ENCODE measurements at places on chromosomes 1 and 21.
A peak's percentile ranks its signal among the peaks of the same experiment; 100 is the strongest.

- DNase-seq: no peak
Observed at GRCh38 chr1:47732489-47732888, 264.7 kb downstream of the TRABD2B start.

DNA sequence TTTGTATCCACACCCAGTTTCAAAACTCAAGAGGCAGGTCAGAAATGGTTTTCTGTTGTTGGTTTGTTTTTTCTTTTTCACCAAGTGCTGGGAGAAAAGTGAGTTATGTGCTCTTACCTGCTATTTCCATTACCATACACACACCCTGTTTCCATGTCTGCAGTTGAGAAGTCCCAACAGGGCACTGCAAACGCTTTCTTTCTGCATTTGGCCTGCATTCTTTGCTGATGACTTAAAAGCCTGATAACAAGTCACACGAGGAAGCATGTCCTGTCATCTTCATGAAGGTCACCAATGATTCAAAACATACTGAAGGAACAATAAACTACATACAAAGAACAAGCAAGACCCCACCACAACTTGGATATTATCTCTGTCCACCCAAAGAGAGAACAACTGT lies 24.8 kb upstream of the KCNE1 start:
- DNase-seq: no peak

- no peak for DNase-seq
Observed at GRCh38 chr1:10539411-10540043, 64.8 kb downstream of the PEX14 start.

DNA sequence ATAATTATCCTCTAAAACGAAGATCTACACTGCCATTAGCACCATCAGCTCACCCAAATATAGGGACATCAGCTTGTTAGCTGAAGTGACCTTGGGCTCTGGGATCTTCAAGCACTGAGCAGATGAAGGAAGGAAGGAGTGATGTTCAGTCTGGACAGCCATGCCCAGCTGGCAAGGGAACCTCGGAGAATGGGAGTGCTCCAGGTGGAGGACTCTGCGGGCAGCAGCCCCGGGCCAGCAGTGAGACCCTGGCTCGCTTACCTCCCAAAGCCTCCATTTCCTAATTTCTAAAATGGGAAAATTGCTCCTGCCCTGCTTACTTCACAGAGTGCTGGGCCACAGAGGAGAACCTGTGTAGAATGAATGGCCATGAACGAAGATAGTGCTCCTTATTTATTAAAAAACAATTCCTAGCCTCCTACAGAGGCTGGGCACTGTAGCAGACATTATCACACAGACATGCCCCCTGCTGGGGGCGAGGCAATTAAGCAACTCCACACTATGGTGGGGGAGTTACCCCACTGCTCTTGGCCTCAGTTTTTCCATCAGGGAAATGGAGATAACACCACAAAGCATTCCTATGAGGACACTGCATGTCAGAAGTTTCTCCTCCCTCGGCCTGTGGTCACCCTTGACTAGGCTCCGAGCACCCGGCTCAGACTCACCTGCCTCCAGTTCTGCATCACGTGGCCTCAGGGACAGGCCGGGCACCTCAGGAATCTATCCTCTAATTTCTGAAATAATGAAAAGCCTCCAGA lies 117.6 kb downstream of the KCNN3 start:
- DNase-seq: no peak

GRCh38 chr1:55138823-55139222 lies 76.3 kb downstream of the USP24 start:
- DNase-seq: no peak

DNA sequence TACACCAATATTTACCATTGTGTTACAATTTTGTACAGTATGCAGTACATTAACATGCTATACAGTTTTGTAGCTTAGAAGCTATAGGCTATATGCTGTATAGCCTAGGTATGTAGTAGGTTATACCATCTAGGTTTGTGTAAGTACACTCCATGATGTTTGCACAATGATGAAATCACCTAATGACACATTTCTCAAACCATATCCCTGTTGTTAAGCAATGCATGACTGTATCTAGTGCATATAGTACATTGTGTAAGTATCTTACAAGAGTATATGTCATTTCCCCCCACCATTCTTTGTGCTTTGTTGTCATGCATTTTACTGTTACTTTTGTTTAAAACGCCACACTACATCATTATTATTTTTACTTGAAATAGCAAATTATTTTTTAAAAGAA lies 65.7 kb upstream of the RNF11 start:
- no peak for DNase-seq

- no peak for DNase-seq
Observed at GRCh38 chr1:64038119-64038518, 165.3 kb upstream of the UBE2U start.

DNA sequence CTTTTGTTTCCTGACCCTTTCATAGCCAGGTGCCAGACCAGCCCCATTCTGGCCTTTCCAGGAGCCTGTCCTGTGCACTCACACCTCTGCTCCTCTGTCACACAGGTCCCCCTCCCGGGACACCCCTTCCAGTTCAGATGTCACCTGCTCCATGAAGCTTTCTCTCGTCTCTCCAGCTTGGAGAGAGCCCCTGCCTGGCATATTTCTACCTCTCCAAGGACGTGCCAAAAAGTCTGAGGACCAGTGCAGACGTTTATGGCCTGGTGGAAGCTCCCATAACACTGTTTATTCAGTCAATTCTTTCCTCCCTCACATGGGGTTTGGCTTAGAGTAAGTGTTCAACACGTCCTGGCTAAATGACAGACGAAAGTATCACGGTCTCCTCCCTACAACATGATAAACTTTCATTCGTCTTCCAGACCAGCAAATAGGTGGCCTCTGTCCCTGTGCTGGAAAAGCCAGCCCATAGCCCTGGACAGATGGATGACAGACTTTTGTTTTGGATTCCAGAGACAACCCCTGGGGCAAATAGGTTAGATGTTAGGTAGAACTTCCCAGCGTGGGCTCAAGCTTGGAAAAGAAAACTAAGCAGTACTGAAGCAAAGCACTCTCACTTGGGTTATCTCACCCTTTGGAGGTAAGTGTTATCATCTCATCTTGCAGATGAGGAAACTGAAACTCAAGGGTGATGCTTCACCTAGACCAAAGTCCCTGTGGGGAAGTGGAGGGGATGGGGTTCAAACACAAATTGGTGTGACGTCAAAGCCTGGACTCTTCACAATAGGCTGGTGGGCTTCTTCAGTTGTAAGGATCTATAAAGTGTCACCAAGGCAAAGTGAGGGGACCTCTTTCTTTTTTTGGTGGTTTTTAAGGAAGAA lies 52.9 kb upstream of the ECE1 start:
- no peak for DNase-seq

DNA sequence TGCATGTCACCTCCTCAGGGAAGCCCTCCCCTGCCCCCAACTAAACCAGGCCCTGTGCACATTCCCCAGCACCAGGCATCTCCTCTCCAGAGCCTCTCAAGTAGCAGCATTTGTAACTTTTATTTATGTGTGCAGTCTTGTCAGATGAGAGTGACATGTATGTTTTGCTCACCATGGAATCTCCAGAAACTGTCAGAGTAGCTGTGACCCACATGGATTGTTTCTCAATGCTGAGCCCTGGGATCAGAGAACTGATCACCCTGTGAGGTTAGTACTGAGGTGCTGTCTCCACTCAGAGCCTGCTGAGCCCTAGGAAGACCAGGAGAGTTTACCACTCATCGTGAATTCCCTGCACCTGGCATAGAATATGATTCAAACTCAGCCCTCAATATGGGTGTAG lies 190.9 kb upstream of the EDN2 start:
- DNase-seq: no peak

DNA sequence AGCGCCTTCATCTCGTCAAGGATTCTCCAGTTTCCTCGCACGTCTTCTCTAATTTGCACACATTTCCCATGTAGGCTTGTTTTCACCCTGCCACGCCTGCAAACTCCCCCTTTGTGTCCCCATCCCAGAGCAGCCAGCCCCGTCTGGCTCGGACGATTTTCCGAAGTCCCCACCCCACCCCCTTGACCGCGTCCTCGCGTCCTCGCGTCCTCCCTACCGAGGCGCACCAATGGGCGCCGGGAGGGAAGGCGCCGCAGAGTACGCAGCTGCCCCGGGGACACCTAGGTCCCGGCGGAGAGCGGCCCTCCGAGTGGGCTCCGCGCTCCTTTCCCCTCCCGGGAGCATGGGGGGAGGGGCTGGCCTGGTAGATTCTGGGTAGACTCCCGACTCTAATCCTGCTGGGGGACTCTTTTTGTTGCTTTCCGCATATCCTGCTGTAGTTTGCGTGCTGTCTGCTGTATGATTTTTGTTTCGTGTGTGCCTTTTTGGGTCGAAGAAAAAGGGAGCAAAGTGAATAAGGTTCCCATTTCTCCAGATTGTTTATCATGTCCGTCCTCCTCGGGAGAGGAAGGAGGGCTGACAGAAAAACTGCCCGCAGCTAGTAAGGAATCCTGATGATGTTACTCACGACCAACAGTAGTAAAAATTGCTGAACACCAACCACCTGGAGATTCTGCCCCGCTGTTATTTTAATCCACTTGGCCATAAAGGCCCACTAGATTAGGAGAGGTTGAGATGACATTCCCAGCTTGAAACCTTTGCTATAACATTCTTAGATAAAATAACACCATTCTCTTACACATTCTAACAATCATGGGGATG lies 1.5 kb downstream of the CACHD1 start:
- DNase-seq: no peak

GRCh38 chr1:186974774-186975181 lies 146.0 kb downstream of the PLA2G4A start:
- no peak for DNase-seq

- no peak for DNase-seq
Observed at GRCh38 chr21:37546949-37547614, 180.5 kb downstream of the DYRK1A start.

- DNase-seq: no peak
Observed at GRCh38 chr21:37787456-37787855, 128.8 kb downstream of the KCNJ6 start.

GRCh38 chr1:110481968-110482623 lies 31.1 kb downstream of the PROK1 start:
- no peak for DNase-seq

DNA sequence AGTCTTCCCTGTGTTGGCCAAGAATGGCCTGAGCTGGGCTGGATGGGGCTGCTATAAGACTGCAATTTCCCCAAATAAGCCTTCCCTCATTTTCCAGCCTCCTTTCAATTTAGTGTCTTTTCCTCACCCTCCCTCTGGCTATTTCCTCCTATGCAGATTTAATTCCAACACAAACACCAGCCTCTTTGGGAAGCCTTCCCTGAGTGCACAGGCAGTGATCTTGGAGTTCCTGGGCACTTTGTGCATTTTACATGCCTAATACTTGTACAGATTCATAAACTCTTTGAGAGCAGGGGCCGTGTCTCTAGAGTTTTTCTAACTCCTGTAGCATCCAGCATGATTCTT lies 91.1 kb upstream of the TLR5 start:
- no peak for DNase-seq

DNA sequence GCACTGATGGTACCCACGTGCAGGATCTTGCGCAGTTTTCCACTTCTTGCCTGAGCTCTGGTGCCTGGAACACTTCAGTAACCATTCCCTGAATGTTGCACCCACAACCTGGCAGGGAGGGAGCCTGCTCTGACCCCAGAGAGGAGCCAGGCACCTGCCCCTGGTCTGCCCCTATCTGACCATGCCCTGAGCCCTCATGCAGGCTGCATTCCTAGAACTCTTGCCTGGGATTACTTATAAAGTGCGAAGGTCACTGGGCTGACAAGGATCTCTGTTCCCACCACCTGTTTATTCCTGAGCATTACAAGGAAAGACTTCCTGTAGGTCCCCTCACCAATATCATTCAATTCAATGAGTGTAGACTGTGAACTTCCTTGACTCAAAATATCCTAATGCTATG lies 191.9 kb upstream of the FMN2 start:
- DNase-seq: no peak

DNA sequence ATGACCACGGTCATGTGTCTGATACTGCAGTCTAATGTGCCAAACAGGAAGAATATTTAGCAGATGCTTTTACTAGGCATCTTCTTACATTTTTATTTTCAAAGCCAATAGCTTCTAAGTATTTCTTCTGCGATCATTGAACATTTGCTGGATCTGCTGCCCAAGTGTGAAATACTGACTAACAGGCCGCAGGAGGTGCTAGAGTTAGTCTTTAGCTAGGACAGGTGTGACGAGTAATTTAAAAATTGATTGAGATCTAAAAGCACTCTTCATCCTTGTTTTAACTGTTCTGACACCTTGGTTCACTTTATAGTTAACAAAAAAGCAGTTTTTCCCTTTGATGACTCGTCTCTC lies 748 bp upstream of the FAM78B start:
- no peak for DNase-seq

GRCh38 chr21:14382486-14382834 lies 486 bp downstream of the HSPA13 start:
- DNase-seq: peak; percentile 17

DNA sequence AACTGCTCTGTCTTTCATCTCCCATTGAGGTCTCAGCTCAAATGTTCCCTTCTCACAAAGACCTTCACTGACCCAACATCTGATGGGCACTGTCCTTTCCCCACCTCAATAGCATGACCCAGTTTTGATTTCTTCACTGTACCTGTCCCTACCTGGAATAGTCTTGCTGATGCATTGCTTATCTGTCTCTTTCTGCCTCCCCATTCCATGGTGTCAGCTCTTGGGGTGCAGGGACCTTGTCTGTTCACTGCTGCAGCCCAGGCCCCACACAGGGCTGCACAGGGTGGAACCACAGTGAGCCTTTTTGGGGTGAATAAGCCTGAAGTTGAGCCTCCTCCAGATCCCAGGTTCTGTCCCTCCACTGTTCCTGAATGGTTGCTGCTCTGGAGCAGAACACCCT lies 414.9 kb downstream of the PTPRU start:
- no peak for DNase-seq

DNA sequence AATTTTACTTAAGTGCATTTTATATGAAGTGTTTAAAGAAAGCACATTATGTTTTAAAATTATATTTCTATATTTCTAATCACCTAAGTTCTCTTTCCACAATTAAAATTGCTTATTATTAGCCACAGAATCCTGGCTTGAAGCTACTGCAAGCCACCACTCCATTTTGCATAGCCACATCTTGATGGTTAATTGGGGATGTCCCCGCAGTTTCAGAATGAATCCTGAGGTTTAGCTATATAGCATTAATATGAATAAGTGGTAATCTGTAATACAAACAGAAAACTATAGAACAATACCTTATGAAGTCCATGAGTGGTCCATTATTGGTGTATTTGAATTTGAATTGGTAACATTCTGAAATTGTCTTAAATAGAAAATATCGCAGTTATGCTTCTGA lies 11.6 kb upstream of the GOLPH3L start:
- no peak for DNase-seq

DNA sequence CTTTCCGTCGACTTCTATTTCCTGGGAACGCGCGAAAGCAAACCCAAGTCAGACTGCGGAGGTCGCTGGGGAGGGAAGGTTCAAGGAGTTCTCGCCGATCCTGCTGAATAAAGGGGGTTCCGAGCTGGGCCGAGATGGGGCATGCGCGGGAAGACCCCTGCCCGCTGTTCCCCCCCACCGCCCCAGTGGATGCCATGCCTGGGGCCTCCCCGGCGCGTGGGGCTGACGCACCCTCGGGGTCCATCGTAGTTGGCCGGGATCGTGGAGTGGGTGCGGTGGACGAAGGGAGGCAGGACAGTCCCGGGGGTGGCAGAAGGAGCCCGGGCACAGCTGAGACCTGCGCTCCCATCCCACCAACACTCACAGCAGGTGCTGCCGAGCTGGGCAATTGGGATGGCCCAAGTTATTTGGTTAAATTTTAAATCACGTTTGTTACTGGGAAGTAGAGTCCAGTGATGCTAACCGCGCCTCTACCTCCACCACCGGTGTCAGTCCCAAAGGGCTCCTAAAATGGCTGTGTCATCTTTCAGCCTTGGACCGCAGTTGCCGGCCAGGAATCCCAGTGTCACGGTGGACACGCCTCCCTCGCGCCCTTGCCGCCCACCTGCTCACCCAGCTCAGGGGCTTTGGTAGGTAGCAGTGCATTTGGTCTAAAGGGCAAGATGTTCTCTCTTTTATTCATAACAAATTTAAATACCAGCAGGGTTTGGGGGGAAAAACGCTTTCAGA lies 801 bp downstream of the MX1 start:
- no peak for DNase-seq

All from stimulated activated CD8-positive, alpha-beta memory T cell treated with anti-CD3 and anti-CD28 coated beads, Interleukin-4, amount 100 ng/mL, for 1 hour (primary cell).